ENCODE measurements at places on chromosomes 13 and 19.

GRCh38 chr13:67139551-67139950, 90.6 kb downstream of the PCDH9 start:
- DNase-seq: no peak

DNA sequence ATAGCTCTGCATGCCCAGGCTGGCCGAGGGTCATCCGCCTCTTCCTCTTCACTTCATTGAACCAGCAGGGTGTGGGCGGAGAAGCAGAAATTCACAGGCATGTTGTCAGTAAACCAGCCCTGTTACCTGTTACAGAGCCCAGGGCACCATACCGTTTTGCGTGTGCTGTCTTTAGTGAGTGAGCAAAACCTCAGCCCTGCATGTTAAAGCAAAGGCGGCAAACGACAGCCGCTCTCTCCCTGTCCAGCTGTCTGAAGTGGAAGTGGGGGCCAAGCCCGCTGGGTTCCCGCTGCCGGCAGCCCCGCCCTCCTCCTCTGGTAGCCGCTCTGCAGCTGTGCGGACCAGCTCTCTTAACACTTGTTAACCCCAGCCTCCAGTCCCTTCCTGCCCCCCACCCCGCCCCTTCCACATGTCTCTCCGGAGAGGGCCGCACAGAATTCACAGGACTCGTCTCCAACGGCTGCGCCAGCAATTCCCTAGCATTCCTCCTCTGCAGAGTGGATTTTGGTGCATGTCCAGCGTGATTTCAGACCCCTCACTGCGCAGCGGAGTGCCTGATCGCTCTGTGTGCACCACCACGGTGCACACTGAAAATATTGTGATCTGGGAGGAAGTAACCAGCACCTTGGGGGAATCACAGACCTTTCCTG, 12.7 kb downstream of the KLHL26 start:
- DNase-seq: no peak

DNA sequence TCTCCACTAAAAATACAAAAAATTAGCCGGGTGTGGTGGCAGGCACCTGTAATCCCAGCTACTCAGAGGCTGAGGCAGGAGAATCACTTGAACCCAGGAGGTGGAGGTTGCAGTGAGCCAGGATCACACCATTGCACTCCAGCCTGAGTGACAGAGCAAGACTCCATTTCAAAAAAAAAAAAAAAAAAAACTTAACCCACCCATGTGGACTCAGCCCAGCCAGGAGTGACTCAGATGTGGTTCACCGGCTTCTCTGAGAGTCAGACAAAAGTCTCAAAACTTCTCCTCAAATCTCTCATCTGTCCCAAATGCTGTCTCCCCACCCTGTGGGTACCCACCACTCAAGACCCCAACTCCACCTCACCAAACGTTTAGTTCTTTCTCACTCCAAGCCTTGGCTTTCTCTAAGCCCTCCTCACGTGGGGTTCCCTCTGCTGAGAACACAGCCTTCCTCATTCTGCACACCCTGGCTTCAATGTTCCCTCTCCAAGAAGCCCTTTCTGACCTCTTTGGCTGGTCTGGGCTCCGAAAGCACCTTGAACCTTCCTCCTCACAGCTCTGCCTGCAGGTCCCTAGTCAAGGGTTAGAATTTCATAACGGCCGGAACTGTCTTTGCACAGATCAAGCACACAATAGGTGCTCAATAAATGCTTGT, 11.1 kb upstream of the RAB3A start:
- no peak for DNase-seq

GRCh38 chr13:94708031-94708859, 4.1 kb downstream of the SOX21 start:
- DNase-seq: no peak

DNA sequence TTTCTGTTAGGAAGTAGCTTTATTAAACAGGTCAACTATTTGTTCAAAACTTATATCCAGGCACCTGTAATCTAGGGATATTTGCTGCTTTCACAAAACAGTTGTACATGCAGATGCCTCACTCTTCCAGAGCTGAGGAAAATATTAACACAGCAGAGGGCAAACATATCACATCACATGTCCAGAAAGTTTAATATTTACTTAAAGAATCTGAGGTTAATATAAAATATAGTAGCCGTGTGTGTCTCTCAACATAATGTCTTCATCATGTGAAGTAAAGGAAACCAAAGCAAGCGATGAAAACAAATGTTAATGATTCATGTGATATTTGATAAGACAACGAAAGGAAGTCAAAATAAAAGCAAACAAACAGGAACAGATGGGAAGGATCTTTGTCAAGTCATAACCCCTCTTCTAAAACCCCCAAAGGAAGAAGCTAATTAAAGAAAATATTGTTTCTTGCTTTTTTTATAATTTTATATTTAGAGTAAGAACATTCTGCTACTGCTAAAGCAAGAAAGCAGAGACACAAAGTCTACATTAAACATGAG, 418.8 kb downstream of the DACH1 start:
- DNase-seq: no peak

Measured in DND-41 (cell line).